Liver (tissue), 10 donors: ENCODE measurements at places on chromosomes 2 and 18. TPM values are rescaled to one million over a fixed set of nuclear protein-coding genes. Genes with fewer than 3 reads are reported as not detected.
A peak's percentile ranks its signal among the peaks of the same experiment; 100 is the strongest.

DNA sequence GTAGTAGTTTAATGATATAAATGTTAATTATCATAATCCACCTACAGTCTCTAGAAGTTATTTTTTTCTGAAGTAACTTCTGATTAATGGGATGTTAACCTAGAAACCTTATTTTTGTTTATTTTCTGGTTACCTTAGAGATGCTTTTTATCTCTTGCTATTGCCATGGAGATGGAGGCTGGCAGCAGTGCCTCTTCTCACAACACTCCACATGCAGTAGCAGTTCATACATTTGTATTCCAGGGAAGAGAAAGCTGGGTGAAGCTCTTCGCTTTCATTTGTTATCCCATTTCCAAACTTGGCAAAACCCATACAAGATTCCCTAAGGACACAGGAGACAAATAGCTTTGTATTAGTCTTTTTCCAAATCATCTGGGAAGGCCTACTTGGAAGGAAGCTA lies 1794.1 kb upstream of the LRRTM1 start:
- no peak for DNase-seq

DNA sequence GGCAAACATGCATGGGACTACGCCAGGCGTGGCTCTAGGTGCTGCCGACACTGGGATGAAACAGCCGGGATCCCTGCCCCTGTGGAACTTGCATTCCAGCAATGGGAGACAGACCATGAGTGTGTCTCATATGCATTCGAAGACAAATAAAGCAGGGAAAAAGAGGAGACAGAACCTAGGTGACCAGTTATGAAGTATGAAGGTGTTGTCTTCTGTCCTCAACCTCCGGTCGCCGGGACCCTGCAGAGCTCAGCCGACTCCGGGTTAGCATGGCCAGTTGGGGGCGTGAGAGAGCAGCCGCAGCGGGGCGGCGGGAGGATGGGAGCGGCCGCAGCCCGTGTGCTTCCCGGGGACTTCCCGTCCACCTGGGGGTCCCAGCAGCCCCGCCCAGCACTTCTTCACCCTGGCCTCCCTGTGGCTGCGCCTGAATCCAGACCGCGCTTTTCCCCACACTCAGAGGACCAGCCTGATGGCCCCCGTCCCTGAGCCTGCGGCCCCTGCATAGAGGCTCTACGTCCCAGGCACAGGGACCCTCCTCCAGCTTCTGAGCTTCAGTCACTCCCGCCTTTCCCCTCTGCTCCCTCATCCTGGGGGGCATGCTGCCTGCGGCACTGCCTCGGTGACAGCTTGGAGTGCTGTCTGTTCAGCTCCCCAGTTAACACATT lies 11.4 kb downstream of the ID2 start:
- peak; percentile 74 for DNase-seq

RAB27B gene
- 4.5 TPM for total RNA-seq

GRCh38 chr2:45992021-45992740 lies 305.0 kb upstream of the EPAS1 start:
- peak; percentile 60 for DNase-seq

GRCh38 chr2:226048611-226049010 lies 649.1 kb downstream of the NYAP2 start:
- no peak for DNase-seq

GRCh38 chr18:30280861-30281470 lies 761.6 kb downstream of the DSC3 start:
- no peak for DNase-seq

PROKR1 gene
- total RNA-seq: not detected

NOSTRIN gene
- total RNA-seq: 4.1 TPM

- no peak for DNase-seq
These were observed 323.4 kb downstream of the BCL11A start for GRCh38 chr2:60230037-60230436.

SPEG gene
- 0.51 TPM for total RNA-seq

DNA sequence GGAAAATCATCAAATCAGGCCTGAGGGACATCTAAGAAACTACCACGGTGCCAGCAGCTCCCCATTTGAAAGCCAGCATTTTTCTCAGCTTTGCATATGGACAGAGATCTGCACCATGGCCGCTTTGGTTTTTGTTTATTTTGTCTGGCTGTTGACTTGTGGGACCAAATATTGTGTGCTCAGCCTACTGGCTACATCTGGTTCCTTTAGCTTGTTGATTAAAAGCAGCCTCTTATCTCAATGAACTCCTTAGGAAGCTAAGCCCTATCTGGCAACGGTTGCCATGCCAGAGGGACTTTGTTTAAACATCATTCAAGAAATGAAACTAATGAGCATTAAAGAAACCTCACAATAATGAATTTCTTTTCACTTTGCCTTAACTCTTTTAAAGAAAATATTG lies 32.4 kb upstream of the CCDC150 start:
- no peak for DNase-seq

DNA sequence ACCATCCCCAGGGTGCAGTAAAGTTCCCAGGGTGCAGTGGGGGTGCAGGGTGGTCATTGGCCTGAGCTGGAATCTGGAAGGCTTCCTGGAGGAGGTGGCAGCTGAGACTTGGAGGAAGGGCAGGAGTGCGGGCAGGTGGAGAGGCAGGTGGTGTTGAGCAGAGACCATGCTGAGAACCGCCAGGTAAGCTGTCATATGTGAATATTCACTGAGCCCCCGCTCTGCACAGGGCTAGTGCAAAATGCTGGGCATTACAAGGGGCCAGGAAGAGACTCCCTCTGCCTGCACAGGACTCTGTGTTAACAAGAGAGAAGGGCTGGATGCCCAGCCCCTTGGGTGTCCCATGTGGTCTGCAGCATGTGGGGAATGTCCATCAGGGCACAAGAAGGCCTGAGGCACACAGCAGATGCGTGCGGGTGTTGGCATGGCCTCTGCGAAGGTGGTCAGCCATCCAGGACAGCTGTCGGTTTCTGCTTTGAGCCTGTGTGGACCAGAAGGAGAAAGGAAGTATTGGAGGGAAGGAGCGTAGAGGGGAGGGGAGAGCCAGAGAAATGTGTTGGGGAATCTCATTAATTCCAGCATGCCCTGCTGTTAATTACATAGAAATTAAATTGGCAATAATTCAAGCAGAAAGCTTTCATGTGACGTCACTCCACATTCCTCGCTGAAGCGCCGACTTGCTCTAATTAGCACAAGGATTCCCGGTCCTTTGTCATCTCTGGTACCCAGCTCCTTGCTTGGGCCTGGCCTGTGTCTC lies 62.8 kb upstream of the OTOS start:
- no peak for DNase-seq

- no peak for DNase-seq
These were observed 54.0 kb upstream of the CYP1B1 start for GRCh38 chr2:38129987-38130386.

- no peak for DNase-seq
These were observed 132.0 kb downstream of the EML6 start for GRCh38 chr2:54855434-54855833.

TMEM131 gene
- 15.3 TPM for total RNA-seq

- DNase-seq: peak; percentile 95
These were observed 10.3 kb downstream of the PTPRN start for GRCh38 chr2:219298759-219299371.

DAW1 gene
- total RNA-seq: not detected

- no peak for DNase-seq
These were observed 194.7 kb downstream of the RND3 start for GRCh38 chr2:150292807-150293206.

GRCh38 chr2:100655446-100655845 lies 92.7 kb downstream of the PDCL3 start:
- no peak for DNase-seq

DNA sequence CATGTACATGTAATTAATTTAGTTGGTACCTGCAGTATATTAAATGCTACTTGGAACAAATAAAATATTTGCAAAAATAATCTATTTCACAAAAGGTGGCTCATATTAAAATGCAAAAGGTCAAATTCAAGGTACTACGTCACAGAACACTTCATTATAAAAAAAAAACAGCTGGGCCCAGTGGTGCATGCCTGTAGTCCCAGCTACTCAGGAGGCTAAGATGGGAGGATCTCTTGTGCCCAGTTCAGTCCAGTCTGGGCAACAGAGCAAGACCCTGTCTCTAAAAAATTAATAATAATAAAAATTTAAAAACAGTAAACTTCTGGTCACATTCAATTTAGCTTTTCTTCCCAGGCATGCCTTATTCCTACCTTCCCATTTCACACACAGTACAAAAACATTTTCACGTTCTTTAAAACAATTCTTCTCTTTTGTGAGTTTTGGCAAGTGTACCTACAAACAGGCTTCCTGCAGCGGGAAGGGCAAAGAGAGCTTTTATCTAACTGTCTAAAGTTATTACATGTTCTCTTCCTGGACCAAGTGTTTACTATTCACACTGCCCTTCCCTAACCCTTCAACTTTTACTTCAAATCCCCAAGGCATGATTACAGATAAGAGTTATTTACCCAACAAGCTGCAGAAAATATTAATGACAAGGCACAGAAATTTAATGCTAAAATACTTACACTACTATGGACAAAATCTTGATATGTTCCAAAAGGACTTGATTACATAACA lies 10.7 kb downstream of the BAZ2B start:
- no peak for DNase-seq

REL gene
- total RNA-seq: 7.0 TPM

DNA sequence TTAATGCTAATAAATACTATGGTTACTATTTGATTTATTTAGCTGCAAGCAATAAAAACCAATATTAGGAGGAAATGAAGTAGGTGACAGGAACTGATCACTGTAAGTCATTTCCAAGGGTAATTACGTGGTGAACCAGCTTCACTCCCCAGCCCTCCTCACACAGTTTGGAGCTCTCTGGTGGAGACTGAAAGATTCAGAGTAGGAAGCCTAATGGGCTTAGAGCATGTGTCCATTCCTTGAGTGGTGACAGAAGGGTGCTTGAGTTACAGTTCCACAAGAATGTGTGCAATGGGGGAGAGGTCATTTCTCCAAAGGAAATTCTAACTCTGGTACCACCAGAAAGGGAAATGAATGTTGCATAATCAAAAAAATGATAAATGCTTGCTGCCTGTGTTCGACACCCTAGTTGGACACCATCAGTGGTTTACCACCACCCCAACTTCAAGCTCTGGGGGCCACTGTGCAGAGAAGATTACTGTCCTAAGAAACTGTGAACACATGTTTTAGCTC lies 285.1 kb upstream of the MMADHC start:
- no peak for DNase-seq

DNA sequence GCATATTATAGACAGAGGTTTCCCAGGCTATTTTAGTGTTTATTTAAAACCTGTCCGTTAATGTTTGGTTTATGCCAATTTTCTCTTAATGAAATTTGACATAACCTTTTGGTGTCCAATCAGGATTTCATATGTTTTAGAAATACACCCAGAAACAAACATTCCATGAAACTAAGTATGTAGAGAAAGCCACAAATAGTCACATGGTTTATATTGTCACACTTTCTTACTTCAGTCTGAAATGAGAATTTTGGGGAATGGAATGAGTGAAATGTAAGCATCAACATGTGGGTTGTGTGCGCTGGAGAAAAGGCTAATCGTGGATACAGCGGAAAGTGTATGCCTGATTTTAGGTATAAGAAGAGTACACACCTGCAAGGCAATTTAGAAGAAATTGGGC lies 277.0 kb upstream of the RAB12 start:
- DNase-seq: no peak

- no peak for DNase-seq
These were observed 18.2 kb downstream of the AFTPH start for GRCh38 chr2:64542071-64543007.

ACMSD gene
- total RNA-seq: 91.4 TPM

DNA sequence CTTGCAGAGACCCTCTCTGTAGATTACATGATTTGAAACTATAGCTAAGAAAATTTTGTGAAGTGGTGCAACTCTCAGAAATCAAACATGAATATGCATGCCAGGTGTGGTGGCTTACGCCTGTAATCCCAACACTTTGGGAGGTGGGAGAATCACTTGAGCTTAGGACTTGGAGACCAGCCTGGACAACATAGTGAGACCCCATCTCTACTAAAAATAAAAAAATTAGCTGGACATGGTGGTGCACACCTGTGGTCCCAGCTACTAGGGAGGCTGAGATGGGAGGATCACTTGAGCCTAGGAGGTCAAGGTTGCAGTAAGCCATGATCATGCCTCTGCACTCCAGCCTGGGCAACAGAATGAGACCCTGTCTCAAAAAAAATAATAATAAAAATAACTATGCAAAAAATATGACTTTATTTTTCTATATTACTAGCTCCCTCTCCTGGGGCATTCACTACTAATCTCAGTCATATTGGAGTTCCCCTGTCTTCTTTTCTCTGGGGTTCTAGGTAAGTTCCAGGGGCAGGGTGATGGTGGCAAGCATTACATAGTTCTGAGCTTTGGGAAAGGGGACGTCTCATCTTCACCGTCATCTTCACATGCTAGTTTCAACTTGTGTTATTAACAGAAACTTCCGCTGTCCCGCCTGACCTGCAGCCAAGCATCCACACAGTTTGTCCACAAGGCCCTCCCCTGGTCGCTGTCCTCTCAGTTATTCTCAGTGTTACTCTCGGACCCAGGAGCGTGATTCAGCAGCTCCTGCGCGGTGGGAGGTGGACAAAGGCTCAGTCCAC lies 96.8 kb upstream of the MBOAT2 start:
- no peak for DNase-seq
